ENCODE measurements at places on chromosomes 11 and 22. TPM values are rescaled to one million over a fixed set of nuclear protein-coding genes. Genes with fewer than 3 reads are reported as not detected.

OR4D5 gene
- not detected for total RNA-seq

TMX2 gene
- 41.3 TPM for total RNA-seq

TRPC6 gene
- total RNA-seq = 2.7 TPM

C11orf65 gene
- 0.19 TPM for total RNA-seq

OR52E8 gene
- not detected for total RNA-seq

HBB gene
- total RNA-seq = 3,910 TPM
